ENCODE measurements at places on chromosomes 7 and 10.

GRCh38 chr7:33109005-33109757 lies at the start of gene RP9:
Gene RP9, minus strand, starts transcription at chr7:33109404. Its CDS starts 32 bp downstream, at chr7:33109372.
- peak; percentile 82 for DNase-seq

DNA sequence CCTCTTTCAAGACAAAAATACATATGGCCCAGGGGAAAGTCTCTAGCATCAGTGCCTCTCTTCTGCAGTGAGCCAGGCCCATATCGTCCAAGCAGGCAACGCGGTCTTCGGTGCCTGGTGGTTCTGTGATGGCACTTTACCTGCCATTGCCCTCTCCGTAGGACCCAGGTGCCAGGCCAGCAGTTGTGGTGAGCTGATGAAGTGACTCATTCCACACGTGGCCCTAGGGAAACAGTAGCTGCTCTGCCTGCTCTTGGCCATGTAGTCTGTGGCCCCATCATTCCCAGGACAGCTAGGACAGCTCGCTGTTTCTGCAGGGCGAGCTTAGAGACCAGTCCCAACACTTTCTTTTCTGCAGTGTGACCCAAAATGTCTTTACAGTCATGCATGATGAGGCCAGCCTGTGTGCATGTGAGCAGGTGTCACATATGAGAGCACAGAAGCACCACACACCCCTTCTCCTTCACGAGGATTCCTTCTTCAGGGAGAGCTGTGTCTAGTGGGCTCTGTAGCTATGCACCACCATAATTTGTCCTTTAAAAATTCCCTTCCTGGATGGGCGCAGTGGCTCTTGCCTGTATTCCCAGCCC lies 39.0 kb downstream of the SVIL start:
- DNase-seq = no peak

- no peak for DNase-seq
Measured at GRCh38 chr10:123429706-123430221, 236.4 kb upstream of the GPR26 start.

GRCh38 chr7:98755138-98755898 lies 114.5 kb downstream of the TMEM130 start:
- no peak for DNase-seq

- no peak for DNase-seq
Measured at GRCh38 chr10:63437116-63437949, 28.4 kb downstream of the JMJD1C start.

GRCh38 chr7:44275957-44276570 lies 49.3 kb downstream of the CAMK2B start:
- no peak for DNase-seq

DNA sequence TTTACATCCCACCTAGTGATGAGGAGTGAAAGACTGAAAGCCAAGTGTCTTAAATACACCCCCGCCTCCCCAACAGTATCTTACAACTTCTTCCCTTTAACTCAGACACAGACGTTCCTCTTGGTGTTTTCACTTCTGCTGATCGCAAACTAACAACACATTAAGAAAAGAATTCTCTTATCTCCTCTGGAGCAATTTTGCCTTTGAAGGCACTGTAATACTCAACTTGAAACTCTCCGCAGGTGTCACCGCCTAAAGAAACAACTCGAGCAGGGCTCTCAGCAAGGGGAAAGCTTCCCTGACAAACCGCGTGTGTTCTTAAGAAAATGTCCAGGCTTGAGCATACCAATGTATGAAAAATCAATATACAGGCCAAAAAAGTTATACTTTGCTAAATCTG lies 452 bp downstream of the SEMA3C start:
- no peak for DNase-seq

DNA sequence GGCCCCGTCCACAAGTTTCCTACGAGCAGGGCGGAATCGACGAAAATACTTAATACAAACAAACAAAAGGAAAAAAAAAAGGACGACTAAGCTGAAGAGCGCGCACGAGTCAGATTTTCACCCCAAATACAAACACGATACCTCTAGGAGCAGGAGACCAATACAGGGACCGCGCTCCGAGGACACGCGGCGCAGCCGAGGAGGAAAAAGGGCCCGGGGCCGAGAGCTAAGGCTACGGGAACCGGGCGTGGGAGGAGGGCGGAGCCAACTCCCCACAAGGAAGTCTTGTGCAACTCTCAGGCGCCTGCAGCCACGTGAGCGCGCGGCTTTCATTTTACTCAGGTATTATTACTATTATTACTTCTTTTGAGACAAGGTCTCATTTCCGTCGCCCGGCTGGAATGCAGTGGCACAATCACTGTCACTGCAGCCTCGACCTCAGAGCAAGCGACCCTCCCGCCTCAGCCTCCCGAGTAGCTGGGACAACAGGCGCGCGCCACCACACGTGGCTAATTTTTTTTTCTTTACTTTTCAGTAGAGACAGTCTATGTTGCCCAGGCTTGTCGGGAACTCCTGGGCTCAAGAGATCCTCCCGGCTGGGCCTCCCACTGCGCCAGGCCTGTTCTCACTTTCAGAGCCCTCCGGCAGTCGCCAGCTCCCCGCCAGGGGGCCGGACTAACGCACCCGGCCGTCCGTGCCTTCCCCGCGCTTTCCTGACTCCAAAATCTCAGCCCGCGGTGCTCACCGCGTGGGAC lies 1.2 kb downstream of the HNRNPF start:
- peak; percentile 77 for DNase-seq

- DNase-seq = no peak
Measured at GRCh38 chr10:11869219-11869618, 46.1 kb downstream of the PROSER2 start.

- DNase-seq = no peak
Measured at GRCh38 chr10:117175215-117175900, 21.9 kb upstream of the KCNK18 start.

GRCh38 chr7:27782849-27783248 lies 42.9 kb downstream of the TAX1BP1 start:
- no peak for DNase-seq

DNA sequence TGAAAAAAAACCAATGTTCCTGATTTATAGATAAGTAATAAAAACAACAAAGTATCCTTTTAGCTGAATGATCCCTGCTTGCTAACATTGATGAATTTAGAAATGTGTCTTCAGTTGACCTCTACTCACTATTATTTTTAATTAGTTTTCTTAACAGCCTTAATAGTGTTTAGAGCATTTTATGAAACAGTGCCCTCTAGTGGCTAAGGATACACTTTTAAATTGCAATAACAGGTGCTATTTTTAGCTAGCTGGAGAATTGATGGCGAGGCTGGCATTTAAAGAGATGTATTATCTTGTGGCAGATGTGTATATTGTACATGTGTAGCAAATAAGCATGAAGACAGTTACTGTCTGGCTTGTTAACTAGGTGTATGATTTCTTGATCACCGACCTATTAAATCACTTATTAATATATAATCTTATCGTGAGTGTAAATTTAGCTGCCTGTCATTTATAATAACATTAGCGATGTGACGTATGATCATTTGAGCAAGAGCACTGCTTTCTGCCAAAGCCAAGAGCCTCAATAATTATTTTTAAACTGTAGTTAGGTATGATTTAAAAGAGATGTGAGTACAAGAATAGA lies 451.9 kb downstream of the DPP6 start:
- DNase-seq = no peak

- DNase-seq = peak; percentile 27
Measured at GRCh38 chr7:120996333-120996987, 7.9 kb downstream of the CPED1 start.

DNA sequence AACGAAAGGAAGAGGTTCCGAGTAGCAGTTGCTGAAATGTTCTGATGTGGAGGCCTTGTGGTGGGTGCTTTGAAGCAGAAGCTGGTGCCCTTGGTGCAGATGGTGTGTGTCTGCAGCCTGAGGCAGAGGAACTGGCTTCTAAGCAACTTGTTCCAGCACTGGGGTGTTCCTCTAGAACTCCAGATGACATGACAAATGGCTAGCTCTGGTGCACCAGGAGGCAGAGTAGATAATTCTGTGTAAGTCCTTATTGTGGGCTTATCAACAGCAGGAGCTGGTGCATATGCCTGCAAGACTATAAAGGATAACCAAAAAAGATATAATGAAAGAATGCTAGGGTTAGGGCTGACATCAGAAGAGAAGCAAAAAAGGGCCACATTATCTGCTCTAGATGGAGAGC lies 76.5 kb downstream of the ARL5B start:
- DNase-seq = no peak

- DNase-seq = no peak
Measured at GRCh38 chr10:112696592-112696991, 249.6 kb downstream of the VTI1A start.

DNA sequence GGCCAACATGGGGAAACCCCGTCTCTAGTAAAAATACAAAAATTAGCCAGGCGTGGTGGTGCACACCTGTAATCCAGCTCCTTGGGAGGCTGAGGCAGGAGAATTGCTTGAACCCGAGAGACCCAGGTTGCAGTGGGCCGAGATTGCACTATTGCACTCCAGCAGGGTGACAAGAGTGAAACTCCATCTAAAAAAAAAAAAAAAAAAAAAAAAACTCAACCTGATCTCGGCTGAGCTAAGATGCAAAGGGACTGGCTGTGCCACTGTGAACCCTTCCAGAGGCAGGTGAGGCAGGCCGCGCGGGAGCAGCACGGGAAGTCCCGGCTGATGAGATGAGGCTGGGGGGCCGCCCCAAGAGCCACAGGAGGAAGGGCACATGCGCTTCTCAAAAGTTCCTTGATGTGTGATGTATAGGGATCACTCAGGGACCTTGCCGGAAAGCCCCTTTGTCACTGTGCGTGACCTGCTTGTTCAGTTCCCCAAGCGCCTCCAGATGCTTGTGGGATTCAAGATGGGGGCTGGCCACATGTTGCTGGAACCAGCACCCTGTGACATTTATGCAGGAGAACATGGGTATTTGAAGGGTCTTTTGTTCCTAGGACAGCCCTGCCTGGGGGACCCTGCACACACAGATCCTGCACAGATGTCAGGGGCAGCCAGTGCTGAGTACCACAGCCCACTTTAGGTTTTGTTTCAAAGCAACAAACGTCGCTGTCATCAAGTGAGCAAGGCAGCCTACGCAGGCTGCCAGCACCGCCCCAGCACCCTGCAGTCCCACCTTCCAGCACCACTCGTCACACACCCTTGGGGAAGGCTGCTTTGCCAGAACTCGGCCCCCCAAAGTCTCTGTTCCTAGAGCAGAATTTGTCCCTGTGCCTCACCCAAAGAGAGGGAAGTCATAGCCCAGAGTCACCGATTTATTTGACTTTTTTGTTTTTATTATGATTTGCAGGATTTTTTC lies 74.8 kb upstream of the SH2B2 start:
- DNase-seq = no peak

DNA sequence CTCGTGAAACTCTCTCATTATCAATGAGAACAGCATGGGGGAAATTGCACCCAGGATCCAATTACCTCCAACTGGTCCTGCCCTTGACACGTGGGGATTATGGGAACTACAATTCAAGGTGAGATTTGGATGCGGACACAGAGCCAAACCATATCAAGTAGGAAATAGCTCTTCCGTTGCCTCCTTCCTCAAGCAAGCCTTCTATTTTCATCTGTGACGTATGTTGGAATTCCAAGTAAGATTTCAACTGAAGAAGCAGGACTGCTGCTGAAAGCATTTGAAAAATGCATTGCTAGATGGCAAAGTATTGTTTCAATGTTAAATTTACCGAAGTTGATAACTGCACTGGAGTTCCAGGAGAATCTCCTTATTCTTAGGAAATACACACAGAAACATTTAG lies 178.1 kb upstream of the GALNT17 start:
- no peak for DNase-seq

DNA sequence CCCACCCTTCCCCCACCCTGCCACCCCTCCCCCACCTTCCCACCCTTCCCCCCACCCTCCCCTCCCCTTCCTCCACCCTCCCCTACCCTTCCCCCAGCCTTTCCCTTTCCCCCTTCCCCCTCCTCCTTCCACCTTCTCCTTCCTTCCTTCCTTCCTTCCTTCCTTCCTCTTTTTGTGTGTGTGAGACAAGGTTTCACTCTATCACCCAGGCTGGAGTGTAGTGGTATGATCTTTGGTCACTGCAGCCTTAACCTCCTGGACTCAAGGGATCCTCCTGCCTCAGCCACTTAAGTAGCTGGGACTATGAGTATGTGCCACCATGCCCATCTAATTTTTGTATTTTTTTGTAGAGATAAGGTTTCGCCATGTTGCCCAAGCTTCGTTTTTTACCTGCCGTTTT lies 35.2 kb downstream of the CYP17A1 start:
- DNase-seq = no peak

- no peak for DNase-seq
Measured at GRCh38 chr10:30869566-30869965, 162.1 kb downstream of the ZNF438 start.

DNA sequence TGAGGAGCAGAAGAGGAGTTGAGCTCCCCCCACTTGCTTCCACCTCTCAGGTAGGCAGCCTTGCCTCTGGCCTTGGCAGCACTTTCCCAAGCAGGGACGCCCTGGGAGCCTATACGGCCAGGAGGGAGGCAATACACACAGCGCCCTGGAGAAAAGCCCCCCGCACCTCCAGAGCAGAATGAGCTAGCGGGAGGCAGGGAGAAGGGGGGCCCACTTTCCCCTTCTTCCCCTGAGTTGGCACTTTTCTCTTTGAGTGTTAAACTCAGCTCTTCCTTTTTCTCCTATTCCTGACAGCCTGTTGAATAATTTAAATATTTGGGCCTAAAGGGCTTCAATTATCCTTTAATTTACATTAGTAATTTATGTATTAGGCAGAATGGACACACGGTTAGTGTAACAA lies 35.8 kb downstream of the UNC5B start:
- no peak for DNase-seq

DNA sequence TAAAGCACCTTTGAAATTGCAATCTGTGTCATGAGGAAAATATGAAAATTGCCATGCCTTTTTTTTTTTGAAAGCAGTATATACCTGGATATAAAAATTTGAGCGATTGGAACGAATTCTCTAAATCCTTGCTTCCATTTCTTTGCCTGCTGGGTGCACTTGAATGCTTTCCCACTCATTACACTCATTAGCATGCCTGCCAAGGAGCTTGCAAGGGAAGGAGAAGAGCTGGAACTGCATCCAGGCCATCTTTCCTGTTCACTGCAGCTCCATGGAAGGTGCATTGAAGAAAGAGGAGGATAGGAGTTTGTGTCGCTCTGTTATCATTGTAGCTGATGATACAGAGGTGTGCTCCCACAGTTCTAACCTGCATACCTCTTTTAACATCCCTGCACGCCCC lies 102.4 kb upstream of the GJD4 start:
- DNase-seq = no peak

DNA sequence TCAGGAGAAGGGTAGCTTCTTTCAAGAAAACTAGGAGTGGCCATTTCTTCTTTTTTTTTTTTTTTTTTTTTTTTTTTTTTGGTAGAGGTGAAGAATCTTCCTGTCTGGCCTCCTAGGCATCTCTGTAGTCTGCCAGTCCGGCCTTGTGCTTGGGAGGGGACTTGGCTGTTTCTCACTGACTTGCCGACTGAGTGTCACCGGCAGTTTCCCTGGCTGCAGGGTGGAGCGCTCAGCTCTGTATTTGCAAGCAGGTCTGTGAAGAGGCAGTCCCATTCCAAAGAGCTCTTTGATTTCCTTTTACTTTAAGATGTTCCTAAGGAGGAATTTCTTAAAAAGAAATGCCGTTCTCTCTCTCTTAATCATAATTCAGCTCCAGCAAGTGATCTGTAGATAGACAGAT lies 212.6 kb downstream of the ADRA2A start:
- no peak for DNase-seq

GRCh38 chr7:13745530-13745929 lies 243.9 kb downstream of the ETV1 start:
- DNase-seq = no peak

Data from naive thymus-derived CD8-positive, alpha-beta T cell (primary cell).